ENCODE measurements at places on chromosomes 4 and X.

DNA sequence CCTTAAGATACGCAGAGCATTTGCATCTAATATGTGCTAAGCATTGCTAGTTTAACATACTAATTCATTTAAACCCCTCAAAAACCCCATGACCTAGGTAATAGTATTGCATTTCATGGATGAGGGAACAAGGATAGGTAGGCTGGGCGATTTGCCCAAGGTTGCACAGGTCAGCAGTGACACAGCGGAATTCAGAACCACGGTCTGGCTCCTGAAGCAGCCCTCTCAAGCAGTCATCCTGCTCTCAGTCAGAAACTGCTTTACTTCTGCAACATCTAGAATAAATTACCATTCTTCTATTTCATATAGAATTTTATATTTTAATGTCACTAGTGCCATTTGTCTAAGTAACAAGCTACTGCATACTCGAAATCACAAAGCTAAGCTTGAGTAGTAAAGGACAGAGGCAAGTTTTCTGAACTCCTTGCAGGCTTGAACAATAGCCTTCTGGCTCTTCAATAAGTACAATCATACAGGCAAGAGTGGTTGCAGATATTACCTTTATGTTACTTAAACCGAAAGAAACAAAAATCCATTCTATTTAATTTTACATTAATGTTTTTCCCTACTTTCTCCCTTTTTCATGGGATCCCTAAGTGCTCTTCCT lies 555 bp upstream of the SPP1 start:
- no peak for DNase-seq

DNA sequence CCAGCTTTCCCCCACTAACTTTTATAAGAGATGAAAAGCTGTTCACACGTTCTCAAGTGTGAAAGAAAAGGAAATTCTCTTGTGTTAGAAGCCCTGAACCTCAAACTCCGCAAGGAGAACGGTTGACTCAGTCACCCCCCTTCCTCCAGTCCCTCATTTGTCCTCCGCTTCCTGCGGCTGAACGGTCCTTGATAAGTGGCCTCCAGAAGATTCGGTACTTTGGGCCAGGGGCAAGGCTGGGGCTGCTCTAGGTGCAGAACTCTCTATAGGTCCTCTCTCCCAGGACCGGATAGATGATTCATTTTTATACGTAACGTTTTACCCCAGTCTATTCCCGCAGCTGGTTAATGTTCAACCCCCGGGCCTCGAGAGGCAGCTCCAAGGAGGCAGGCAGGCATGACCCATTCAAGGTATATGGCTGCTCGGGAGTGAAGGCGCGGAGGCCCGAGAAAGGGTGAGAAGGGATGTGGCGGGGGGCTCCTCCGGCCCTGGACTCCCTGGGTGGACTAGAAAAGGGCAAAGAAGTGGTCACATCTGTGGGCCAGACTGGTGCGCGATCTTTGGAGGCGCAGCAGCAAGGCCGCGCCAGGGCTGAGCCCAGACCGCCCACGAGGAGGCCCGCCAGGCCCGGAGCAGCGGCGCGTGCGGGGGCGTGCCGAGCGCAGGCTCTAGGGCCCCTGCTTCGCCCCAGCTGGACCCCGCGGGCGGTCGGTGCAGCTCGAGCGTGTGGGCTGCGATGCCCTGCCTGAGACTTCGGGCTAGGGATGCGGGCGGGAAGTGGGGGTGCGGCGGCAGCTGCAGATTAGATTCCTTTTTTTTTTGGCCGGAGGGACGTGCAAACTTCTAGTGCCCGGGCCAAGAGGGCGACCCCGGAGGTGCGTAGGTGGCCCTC lies 11.7 kb downstream of the PITX2 start:
- DNase-seq: no peak

DNA sequence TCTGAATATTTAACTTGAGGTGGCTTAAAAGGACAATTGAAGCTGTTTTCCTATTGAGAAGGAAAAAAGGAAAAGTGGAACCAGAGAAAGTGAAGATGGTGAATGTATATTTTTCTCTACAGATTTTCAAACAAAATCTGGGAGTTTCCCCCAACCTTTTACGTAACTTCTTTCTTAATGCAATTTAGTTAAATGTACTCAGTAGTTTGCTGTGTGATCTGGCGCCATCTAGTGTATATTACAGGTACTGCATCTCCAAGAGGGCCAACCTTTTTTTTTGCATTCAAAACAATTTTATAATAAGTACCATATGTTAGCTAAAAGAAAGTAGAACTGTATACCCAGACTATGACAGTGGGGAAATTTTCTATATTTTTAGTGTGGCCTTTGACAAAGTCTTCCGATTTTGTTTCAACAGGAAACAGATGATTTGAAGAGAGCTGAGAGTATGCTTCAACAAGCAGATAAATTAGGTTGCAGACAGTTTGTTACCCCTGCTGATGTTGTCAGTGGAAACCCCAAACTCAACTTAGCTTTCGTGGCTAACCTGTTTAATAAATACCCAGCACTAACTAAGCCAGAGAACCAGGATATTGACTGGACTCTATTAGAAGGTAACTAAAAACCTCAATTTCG lies 82.0 kb downstream of the PLS3 start:
- DNase-seq: peak; percentile 3

GRCh38 chr4:41301137-41301536 lies 44.4 kb downstream of the UCHL1 start:
- no peak for DNase-seq

DNA sequence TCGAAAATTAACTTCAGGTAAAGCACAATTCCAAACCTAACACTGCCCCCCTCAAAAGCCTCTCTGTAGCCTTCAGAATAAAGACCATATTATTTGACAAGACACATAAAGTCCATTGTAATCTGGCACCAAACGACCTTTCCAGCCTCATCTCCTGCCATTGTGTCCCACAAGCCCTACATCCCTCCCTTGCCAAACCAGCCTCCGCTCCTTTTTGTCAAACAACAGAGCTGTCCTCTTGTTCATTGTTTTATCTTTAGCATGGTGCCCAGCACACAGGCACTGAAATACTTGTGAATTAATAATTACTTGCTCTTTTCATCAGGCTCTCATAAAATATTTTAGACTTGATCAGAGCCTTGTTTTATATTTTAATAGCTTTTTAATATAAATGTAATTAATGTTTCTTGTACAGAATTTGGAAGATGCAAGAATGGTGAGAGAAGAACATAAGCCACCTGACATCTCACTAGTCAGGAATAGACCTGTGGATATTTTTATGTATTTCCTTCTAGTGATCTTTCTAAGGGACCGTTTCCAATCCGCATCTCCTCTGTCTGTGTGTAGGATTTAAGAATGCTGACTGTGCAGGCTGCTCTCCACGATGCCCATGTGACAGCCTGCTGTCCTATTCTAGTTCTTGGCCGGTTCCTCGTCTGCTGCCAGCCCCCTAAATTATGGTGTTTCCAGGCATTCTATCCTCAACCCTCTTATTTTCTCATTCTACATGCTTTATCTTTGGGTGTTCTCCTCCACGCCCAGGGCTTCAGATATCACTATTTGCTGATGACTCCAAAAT lies 3.0 kb upstream of the IRF2 start:
- DNase-seq: no peak

DNA sequence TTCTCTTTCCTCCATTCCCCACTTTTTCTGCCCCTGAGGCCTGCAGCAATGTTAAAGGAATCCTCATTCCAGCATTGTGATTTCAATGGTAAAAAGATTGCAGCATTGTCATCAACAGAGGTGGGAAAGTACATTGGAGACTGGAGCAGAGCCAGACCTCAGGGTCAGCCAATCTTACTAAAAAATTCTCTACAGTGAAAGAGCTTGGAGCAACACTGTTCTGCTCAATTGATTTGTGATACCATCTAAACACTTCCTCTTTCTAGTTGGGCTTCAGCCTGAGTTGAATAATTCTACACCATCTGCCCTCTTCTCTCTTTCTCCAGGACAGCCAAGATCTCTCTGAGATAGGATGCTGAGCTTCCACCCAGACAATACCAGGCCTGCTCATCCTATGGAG lies 176.5 kb downstream of the AR start:
- no peak for DNase-seq

DNA sequence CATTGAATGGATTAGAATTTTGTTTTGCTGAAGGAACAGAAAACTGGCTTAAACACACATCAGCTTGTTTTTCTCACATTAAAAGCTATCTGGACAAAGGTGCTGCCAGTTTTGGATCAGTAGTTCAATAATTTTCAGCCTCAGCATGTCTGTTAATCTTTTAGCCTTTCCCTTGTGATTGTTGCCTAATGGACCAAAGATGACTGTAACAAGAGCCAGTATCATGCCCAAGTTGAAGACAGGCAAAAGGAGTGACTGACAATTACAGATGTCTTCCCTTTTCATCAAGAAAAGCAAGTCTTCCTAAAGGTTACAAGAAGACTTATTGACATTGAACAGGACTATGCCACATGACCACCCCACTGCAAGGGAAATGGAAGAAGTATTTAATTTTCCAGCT lies 419.7 kb downstream of the MAPK10 start:
- DNase-seq: no peak

DNA sequence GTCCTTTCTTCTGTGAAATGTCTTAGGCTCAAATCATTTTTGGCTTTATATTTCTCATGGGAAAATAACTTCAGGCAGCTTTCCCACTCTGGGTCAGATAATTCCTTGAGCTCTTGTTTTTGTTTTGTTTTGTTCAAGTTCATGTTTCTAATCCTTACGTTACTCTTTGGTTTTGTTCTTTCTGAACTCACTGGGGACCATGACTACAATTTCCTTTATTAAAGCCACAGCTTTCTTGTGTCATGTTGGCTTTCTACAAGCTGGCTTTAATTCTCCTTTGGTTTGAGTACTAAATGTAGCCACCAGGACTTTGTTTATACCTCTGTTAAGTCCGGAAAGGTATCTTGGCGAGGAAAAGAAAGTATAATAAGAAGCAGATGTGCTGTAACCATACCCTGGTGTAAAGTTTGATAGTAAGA lies 30.8 kb upstream of the ANXA3 start:
- DNase-seq: no peak

GRCh38 chr4:27428661-27429060 lies 568.0 kb downstream of the STIM2 start:
- DNase-seq: no peak

GRCh38 chrX:96650023-96650422 lies 34.6 kb upstream of the DIAPH2 start:
- DNase-seq: no peak

DNA sequence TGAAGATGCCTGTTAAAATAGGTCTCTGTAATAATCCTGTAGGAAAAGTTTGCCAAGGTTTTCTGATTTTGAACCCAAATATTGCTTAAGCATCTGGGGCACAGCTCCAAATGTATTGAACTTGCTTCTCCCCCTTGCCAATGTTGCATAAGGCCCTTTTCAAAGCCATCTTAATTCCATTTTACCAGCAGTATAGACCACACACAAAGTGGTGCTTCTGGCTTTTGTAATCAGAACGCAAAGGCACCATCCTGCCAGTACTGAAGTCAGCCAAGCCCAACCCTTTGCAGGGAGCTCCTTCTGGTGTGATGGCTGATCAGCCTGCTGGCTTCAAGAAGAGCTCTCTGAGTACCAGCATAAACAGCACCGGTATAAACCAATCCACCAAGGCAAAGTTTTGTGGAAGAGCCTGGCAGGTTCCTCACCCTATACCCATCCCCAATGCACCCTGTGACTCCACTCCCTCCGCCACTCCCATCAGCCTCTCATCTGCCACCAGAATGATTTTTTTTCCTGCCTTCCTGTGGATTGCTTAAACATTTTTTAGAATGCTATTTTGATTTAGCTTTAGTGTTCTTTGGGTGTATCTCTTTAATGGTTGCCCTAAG lies 39.2 kb upstream of the USP9X start:
- no peak for DNase-seq

DNA sequence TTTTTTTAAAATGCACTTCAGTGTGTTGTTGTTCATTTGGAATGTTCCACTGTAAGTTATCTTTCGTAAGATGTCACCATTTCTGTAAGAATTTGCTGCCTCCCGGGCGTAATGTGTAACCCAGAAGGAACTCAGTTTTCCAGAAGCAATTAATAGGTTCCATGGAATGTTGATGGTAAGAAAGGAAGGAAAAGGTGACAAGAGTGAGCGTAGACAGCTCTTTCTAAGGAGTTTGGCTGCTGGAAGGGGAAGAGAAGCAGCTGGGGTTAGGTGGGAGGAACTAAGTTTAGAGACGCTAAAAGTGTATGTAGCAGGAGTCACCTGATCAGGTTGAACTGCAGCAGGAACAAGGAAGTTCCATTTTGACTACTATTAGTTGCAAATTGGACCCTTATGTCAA lies 35.9 kb downstream of the PNMA5 start:
- DNase-seq: no peak

DNA sequence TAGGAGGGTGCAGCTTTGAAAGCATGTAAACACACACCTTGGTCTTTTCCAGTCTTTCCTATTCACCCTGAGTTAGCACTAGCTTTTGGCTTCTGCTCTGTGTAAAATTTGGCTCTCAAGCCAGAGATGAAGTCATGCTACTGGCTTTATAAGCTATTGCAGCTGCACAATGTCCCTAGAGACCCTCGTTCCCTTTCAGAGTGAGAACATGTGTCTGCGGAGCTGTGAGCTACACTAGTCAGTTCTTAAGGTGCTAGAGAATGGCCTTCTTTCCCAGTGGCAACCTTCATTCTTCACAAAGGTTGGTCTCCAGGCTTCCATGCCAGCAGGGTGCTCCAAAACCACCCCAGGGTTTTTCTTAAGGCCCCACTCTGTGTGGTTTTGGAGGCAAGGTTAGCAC lies 199.1 kb downstream of the SPATA18 start:
- no peak for DNase-seq

- DNase-seq: no peak
Measured at GRCh38 chr4:106569146-106570031, 200.8 kb upstream of the GIMD1 start.

DNA sequence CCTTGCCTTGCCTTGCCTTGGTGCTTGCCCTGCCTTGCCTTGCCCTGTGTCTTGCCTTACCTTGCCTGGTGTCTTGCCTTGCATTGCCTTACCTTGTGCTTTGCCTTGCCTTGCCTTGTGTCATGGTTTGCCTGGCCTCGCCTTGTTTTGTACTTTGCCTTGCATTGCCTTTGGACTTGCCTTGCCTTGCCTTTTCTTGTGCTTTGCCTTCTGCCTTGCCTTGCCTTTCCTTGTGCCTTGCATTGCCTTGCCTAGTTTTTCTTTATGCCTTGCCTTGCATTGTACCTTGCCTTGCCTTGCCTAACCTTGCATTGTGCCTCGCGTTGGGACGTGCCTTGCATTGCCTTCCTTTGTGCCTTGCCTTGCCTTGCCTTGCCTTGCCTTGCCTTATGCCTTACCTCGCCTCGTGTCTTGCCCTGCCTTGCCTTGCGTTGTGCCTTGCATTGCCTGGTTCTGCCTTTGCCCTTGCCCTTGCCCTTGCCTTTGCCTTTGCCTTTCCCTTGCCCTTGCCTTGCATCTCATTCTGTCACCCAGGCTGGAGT lies 82.8 kb downstream of the TAB3 start:
- no peak for DNase-seq

DNA sequence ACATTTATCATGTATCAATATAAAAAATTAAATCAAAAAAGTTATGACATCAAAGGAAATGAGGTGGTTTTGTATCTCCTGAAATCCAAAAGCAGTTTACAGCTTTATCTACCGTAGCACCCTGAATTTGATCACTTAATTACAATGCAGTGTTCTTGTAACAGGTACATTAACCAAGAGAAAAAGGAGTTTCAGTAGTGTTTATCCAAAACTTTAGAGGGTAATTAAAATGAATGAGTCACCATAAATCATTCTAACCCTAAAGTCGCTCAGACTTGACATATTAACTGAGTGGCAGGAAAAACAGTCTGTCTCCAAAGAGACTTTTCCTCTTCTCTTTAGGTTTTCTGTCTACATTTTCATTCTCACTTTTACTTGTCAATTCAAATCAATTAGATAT lies 907.6 kb upstream of the EPHA5 start:
- DNase-seq: no peak

GRCh38 chr4:85496933-85497332 lies 22.0 kb downstream of the ARHGAP24 start:
- no peak for DNase-seq
